A549 treated with dexamethasone at 1 μM for 4 hours (cell line): ENCODE measurements at places on chromosomes 13 and 19. TPM values are rescaled to one million over a fixed set of nuclear protein-coding genes. Genes with fewer than 3 reads are reported as not detected.

VSTM2B gene
- 0.09 TPM in 1 of 5 replicates, not detected in the others for total RNA-seq

PRR20C gene
- total RNA-seq: not detected in 5 replicates

FGF14 gene
- total RNA-seq: 0.01 to 0.11 TPM in 2 of 5 replicates, not detected in the others

NKPD1 gene
- total RNA-seq: 0.56 to 1.1 TPM (median 0.95 TPM) in 5 replicates

ZNF723 gene
- not detected in 5 replicates for total RNA-seq

ERICH6B gene
- not detected in 5 replicates for total RNA-seq

RAD23A gene
- 64.0 to 86.6 TPM (median 86.0 TPM) in 5 replicates for total RNA-seq

ACP7 gene
- total RNA-seq: 0.02 to 0.07 TPM (median 0.05 TPM) in 5 replicates

SLC25A41 gene
- total RNA-seq: 0.09 to 0.22 TPM (median 0.14 TPM) in 5 replicates

ZNF446 gene
- 9.8 to 12.3 TPM (median 11.4 TPM) in 5 replicates for total RNA-seq

ELAVL3 gene
- 0.02 to 0.26 TPM (median 0.15 TPM) in 5 replicates for total RNA-seq
